ENCODE measurements at places on chromosomes 16 and 17. TPM values are rescaled to one million over a fixed set of nuclear protein-coding genes. Genes with fewer than 3 reads are reported as not detected.

CCDC144A gene
- 16.8 TPM for total RNA-seq

CBX8 gene
- 11.1 TPM for total RNA-seq

MFAP4 gene
- total RNA-seq = not detected

SYNGR3 gene
- 3.6 TPM for total RNA-seq

ABCA9 gene
- total RNA-seq = not detected

SLC16A6 gene
- 0.19 TPM for total RNA-seq

NGFR gene
- 0.66 TPM for total RNA-seq

KRT32 gene
- not detected for total RNA-seq

TP53TG3B gene
- total RNA-seq = not detected

CTF1 gene
- total RNA-seq = 1.9 TPM

All from Calu3 (cell line).